ENCODE measurements at places on chromosomes 7 and 10.

GRCh38 chr10:104277785-104278184, 8.8 kb downstream of the GSTO2 start:
- DNase-seq = no peak

DNA sequence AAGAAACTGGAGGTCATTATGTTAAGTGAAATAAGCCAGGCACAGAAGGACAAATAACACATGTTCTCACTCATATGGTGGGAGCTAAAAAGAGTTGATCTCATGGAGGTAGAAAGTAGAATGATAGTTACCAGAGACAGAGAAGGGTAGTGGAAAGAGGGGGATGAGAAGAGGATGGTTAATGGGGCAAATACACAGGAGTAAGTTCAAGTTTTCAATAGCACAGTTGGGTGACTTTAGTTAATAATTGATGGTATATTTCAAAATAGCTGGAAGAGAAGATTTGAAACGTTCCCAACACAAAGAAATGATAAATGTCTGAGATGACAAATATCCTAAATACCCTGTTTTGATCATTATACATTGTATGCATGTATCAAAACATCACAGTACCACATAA, 261.8 kb downstream of the THSD7A start:
- DNase-seq = no peak

DNA sequence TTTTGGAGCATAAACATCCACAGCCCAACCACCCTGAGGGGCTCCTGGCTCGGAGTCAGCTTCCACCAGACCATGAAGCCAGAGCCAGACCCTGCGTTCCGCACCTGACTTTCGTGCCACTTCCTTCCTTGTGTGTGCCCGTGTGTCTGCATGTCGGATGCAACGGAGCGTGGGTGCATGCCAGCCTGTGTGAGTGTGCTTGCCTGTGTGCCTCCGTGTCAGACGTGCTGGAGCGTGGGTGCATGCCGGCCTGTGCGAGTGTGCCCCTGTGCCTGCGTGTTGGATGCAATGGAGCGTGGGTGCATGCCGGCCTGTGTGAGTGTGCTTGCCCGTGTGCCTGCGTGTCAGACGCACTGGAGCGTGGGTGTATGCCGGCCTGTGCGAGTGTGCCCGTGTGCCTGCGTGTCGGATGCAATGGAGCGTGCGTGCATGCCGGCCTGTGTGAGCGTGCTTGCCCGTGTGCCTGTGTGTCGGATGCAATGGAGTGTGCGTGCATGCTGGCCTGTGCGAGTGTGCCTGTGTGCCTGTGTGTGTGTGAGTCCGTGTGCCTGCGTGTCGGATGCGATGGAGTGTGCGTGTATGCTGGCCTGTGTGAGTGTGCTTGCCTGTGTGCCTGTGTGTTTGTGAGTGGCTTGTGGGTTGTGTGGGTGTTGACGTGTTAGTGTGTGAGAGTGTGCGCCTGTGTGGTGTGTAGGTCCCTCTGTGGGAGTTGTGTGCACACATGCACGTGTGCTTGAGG, 28.1 kb upstream of the KNDC1 start:
- peak; percentile 44 for DNase-seq

- DNase-seq = no peak
Measured at GRCh38 chr7:151592868-151593486, 73.3 kb upstream of the RHEB start.

DNA sequence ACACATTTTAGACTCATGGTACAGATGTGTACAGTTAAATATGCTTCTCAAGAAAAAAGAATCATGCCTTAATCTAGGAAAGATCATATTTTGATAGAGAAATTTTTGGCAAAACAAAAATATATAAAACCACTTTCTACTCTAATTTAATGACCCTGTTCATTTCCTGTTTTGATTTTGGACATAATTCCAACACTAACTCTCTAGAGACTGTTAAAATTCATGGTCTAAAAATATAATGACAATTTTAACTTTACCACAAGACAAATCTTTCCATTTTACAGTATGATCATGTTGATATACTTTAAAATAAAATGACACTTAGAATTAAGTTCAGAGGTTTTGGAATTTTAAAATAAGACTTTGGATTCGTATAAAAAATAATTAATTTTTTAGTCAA, 45.2 kb downstream of the PRKG1 start:
- no peak for DNase-seq

DNA sequence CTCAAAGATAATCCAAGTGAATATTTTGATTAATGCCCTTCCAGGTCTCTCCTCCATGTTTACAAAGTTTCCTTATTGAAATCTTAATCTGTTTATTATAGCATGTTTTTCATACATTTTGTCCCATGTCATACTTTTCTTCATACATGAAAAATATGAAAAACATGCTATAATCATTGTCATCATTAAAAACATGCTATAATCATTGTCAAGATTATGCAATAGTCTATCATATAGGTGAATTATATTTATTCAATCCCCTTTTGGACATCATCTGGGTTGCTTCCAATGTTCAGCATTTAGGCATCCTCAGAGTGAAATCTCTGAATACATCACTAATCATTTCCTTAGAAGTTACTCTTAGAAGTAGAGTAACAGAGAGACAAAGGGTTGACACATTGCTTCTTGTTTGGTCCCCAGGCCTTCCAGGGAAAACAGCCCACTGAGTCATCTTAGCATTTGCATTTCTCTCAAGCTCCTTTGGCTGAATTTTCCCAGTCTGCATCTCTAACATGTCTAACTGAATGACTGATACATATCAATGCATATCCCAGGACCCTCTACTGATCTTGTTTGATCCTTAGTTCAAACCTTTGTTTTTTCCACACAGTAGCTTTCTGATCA, 87.0 kb downstream of the SGMS1 start:
- no peak for DNase-seq

- no peak for DNase-seq
Measured at GRCh38 chr10:51028420-51028819, 45.9 kb upstream of the PRKG1 start.

DNA sequence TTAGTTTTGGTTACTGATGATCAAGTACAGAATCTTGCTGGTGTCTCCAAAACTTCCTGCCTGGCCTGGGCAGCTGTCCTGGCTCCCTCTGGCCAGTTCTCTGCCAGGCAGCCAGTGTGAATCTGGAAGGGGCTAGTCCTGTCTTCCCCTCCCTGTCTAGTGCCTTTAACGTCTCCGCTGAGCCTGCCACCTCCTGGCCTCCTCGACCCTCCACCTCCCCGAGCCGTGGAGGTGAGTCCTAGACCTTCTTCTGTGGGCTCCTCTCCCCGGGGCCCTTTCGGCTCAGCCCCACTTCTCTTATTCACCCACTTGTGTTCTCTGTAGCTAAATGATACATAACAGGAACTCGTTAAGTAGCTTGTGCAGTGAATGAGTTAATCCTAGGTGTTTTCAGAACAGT, 218.2 kb downstream of the MGMT start:
- DNase-seq = peak; percentile 34

DNA sequence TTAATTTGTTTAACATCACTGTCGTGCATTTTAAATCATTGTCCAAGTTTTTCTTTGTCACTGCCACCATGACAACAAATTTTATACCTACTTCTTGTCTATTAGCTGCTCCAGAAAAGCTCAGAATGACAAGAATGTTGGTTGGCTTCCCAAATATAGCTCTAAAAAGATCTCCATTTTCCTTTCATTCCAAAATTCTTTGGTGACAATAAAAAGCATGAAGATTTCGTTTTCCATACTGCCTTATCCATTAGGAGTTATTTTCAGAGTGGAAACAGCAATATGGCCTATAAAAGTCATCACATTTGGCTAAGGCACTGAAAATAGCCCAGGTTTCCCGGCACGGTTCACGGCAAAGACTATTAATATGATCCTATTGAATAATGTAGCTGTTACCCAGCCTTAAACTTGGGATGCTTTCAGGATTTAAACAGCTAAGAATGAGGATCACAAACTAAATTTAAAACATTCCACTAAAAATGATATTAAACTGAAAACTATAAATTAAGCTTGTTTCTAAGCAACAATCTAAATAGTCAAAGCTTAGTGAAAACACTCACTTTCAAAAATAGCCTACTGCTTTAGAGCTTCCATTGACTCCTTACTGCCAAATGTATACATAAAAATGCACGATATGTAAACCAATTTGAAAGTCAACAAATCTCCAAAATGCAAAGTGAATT, 2.7 kb downstream of the CTTNBP2 start:
- DNase-seq = no peak

- DNase-seq = peak; percentile 13
Measured at GRCh38 chr10:12531305-12532220, 182.2 kb downstream of the CAMK1D start.

GRCh38 chr7:47303014-47303694, 278.8 kb downstream of the TNS3 start:
- no peak for DNase-seq

DNA sequence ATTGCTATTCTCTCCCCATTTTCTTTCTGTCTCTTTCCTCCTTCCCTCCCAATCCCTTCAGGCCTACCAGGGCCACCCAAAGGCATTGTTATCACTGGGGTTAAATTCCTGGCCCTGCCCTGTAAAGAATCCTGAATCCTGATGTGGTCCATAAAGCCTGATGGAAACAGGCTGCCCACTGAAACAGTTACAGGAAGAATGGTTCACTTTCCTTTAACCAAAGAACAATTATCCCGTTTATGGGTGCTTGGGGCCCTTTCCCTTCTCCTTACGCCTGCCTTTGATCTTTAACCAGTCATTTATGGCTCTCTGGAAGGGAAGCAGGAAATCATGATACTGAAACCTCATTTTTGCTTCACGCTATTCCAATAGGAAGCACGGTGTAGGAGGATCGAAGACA, 273.1 kb upstream of the NEBL start:
- no peak for DNase-seq

- DNase-seq = no peak
Measured at GRCh38 chr10:125190946-125191345, 30.6 kb upstream of the CTBP2 start.

GRCh38 chr10:76352300-76352699, 920.9 kb downstream of the LRMDA start:
- DNase-seq = no peak

- DNase-seq = peak; percentile 45
Measured at GRCh38 chr7:148380596-148381419, 209.8 kb upstream of the C7orf33 start.

DNA sequence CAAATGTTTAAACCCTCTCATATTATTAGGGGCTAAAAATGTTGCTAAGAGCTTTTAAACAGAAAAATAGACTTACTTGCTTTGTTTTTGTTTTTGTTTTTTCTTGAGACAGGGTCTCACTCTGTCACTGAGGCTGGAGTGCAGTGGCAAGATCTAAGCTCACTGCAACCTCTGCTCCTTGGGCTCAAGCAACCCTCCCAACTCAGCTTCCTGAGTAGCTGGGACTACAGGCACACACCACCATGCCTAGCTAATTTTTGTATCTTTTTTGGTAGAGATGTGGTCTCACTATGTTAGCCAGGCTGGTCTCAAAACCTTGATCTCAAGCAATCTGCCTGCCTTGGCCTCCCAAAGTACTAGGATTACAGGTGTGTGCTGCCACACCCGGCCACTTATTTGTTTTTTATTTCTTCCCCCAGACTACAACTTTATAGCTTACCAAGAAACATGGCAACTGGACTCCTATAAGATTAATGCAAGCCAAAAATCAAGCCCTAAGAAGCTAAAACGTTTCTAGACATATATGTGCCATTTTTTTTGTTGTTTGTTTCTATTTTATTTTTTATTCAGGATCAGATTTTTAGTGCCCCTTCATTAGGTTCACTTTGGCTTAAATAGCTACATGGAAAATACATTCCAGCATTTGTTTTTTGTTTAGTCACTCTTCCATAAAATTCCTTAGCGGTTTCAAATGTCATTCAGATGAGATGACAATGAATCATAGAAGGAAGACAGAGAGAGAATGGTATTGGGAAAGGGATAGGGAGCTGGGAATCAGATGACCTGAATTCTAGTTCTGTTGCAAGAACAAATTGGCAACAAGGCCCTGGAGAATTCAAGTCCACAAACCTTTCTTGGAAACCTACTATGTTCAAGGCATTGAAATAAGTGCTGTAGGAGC, 163.4 kb upstream of the MKLN1 start:
- no peak for DNase-seq

DNA sequence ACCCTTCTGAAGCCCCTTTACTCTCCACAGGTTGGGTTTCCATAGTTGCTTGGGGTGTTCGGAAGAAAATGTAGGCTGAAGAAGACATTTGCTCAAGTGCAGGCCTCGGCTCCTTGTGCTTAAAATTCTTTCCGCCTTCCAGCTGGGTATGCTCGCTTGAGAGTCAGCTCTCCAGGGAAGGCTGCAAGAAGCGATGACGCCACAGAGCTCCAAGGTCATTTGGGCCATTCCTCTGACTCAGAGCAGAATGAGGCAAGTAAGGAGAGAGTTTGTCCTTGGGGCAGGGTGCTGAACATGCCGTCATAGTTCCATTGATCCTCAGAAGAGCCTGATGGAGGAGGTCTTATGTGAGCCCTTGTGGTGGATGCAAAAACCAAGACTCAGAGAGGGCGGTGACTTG, 27.4 kb upstream of the HSPA12A start:
- no peak for DNase-seq

DNA sequence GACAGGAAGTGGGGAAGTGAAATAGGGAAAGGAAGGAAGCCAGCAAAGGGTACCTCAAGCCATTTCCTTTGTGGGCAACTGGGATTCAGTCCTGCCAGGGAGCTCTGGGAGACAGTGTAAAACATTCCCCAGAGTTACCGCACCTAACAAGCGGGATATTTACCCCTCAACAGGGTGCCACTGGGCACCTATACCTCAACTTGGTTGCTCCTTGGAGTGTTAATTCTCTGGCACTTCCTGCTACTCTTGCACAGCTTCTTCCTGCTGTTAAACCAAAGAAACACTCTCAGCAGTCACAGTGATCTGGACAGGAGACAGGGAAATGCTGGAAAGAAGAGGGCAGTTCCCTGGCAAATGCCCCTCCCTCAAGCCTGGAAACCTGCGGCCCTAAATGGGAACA, 151.3 kb downstream of the REEP3 start:
- DNase-seq = no peak

DNA sequence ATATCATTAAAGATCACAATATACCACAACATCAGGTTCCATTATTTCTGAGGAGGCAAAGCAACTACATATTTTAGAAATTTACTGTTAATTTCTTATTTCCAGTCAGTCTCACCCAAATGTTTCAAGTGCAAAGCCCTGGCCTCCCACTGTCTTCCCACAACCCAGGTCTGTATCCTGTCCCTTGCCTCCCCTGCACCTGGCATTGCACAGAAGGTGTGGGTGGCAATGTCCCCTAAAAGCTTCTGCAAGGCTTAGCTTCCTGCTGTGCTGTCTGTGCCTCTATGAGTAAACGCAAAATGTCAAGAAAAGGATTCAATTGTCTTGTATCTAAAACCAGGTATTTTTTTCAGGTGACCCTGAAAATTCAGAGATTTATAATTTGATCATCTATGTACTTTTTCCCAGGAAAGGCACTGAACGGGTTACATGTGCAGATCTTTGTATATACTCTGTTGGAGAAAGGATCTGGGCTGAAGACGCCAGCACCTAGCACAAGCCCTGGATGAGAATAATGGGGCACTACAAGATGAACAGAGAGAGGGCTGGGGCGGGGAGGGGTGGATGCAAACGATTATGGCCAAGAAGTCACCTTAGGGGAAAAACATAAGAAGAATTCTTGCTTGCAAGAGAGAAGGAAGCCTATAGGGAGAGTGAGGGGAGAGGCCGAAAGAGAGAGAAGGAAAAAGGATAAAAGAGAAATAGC, 3.1 kb upstream of the ANTXRL start:
- DNase-seq = peak; percentile 41
